C1 segment of cervical spinal cord (tissue), 14 donors: ENCODE measurements at places on chromosomes 11 and 22.

GRCh38 chr11:60389279-60389910 is 6.9 kb upstream of the MS4A14 start:
- peak; percentile 3 for DNase-seq

- DNase-seq: no peak
These were observed 1369.6 kb upstream of the RAG2 start for GRCh38 chr11:37967635-37968034.

GRCh38 chr11:92390783-92391182 is 166.2 kb downstream of the FAT3 start:
- no peak for DNase-seq

DNA sequence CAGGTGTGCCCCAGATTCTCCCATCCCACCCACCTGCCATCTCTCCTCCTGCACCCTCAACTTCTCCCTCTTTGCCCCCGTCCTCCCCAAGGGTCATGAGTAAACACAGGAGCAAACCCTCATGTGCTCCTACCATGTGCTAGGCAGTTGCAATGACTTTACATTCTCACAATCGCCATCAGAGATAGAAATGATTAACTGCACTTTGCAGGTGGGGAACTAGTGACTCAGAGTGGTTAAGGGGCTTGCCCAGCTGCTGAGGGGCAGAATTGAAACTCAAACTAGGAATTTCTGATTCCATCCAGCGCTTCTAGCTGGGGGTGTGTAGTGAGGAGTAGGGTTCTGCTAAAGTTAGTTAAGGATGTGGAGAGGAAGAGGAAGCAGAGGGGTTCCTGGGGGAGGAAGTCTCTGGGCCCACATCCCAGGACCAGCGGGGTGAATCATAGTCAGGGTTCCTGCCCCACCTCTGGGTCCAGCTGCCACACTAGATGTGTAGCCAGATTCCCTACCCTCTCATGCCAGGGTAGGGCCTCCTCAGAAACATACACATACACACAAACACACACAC is 16.0 kb upstream of the PRG2 start:
- no peak for DNase-seq

GRCh38 chr11:35066030-35066429 is 72.9 kb upstream of the CD44 start:
- DNase-seq: no peak

DNA sequence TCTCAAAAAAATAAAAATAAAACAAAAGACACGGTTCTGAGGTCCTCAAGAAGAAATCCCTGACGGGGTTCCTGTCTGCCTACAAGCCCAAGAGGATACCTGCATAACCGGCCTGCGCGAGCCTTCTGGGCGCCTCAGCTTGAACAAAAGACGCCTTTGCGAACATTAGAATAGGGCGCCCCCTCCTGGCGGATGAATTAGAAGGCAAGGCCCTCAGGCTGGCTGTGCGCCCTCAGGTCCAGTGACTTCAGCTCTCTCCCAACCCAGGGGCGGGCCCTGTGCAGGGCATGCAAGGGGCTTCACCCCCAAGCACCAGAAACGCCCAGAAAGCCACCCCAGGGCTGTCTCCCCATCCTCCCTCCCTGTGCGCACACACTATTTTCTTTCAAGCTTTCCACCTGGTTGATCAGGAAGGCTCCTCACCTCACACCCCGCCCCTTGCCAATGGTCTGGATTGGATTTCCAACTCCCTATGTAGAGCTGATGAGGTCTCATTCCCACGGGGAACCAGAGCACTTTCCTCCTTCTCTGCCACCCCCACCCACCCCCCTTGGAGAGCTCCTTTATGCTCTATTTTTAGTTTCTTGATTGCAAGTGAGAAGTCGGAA is 273.3 kb downstream of the BUD13 start:
- no peak for DNase-seq

- DNase-seq: no peak
These were observed 127.4 kb downstream of the TTC17 start for GRCh38 chr11:43486141-43486540.

GRCh38 chr11:2862395-2863275 is 22.9 kb downstream of the CDKN1C start:
- DNase-seq: no peak

DNA sequence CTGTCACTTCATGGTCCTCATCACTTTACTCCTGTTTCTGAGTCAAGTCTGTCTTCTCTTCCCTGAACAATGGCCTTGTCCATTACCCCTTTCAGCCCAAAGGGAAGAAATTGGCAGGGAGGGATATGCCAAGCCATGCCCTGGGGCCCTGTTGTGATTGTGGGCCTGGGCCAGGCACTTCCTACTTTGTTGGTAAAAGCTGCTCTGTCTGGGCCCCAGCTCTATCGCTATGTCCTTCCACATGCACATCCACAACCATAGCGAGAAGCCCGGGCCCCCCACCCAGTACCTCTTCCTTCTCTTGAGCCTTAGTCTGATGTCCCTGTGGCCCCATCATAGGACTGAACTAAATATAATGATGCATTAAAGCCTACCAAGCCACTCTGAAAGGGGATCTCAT is 126.7 kb upstream of the RCN1 start:
- no peak for DNase-seq

DNA sequence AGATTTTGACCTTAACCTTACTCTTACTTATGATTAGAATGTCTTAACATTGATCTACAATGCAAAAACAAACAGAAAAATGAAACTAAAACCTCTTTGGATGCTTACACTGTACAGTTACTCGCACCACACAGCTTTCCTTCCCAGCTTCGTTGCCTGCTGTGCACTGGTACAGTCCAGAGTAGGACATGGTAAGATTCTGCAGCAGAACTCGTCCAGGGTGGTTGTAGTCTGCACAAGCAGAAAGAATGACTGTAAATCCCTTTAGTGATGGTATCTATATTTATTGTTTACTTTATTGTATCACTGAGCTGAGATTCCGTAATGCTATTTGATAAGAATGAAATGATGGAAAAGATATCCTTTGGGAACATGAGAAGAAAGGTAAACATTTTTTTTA is 21.0 kb upstream of the HSPA8 start:
- no peak for DNase-seq

DNA sequence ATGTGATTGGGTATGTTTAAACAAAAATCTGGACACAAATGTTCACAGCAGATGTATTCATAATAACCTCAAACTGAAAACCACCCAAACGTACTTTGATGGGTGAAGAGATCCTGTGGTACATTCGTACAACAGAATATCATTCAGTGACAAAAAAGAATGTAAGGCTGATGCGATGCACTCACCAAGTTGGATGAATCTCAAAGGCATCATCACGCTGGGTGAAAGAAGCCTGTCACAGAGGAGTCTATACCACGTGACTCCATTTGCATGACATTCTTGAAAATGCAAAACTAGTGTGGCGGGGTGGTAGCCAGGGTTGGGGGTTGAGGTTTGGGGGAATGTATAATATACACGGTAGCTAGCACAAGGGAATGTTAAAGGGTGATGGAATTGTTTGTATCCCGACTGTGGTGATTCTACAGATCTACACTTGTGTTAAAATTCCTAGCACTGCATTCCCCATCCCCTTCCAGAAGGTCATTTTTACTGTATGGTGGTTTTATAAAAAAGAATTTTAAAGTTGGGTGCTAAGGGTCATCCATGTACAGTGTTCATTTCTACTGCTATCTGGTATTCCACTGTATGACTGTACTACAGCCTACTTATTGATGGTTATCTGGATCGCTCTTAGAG is 35.0 kb upstream of the SLC25A1 start:
- DNase-seq: no peak

- DNase-seq: no peak
These were observed 5.3 kb downstream of the PLEKHB1 start for GRCh38 chr11:73651661-73652045.

DNA sequence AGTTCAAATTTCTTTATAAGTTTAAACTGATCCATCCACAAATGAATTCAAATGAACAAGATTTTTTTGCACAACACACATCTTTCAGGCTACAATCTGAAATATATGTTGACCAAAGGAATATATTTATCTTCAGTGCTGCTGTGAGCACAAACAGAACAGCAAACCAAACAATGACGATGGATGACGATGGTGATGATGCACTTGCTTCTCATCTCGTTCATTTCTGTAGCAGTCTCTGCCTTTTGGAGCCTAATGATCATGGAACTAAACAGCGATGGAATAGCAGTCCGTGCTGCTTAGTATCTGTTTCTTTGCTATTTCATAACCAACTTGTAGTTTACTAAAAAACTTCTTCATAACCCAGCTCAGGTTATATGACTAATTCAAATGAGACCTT is 220.7 kb upstream of the BLID start:
- DNase-seq: no peak

DNA sequence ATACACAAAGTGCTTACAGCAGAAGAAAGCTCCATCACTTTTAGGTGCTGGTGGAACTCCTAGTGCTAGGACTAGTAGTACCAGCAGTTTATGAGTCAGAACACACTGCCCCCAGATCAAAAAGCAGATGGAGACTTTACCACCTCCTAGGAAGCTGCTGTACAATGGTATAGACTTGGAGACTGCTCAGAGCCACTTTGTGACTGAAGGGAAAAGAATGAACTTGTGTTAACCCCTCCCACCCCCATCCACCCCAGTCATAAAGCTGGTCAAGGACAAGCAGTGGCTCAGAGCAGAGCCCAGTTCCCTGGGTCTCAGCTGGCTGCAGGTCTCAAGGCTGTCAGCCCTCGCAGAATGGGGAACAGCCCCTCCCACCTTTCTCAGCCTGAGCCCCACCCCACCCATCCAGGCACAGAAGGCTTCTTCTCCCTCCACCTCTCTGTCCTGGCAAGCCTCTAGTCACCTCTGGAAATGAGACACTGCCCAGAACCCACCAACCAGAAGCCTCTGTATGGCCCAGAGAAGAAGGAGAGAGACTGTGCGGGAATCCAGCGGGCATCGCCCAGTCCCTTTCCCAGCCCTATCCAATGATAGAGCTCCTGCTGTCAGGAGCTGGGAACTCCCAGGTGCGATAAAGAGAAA is 23.8 kb downstream of the PACSIN2 start:
- DNase-seq: no peak

GRCh38 chr22:43100225-43100624 is 10.3 kb upstream of the BIK start:
- no peak for DNase-seq

GRCh38 chr11:104690241-104690640 is 208.0 kb downstream of the CASP12 start:
- no peak for DNase-seq

DNA sequence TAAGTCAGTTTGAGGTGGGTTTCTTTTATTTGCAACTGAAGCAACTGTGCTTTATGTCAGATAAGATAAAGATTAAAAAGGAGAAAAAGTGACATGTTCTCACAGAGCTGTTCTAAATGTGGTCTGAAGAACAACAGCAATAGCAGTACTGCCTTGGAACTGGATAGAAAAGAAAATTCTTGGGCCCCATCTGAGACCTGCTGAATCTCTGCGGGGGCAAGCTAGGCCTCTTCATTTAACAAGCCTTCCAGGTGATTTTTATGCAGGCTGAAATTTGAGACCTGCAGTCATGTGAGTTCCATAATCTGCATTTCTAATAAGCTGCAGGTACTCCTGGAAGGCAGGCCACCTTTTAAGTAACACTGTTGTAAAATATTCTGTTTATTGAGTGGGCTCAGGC is 91.4 kb upstream of the CTSC start:
- DNase-seq: no peak

- DNase-seq: no peak
These were observed 70.3 kb upstream of the GRK2 start for GRCh38 chr11:67195971-67196456.

- no peak for DNase-seq
These were observed 4.3 kb upstream of the OR51V1 start for GRCh38 chr11:5204787-5205186.

DNA sequence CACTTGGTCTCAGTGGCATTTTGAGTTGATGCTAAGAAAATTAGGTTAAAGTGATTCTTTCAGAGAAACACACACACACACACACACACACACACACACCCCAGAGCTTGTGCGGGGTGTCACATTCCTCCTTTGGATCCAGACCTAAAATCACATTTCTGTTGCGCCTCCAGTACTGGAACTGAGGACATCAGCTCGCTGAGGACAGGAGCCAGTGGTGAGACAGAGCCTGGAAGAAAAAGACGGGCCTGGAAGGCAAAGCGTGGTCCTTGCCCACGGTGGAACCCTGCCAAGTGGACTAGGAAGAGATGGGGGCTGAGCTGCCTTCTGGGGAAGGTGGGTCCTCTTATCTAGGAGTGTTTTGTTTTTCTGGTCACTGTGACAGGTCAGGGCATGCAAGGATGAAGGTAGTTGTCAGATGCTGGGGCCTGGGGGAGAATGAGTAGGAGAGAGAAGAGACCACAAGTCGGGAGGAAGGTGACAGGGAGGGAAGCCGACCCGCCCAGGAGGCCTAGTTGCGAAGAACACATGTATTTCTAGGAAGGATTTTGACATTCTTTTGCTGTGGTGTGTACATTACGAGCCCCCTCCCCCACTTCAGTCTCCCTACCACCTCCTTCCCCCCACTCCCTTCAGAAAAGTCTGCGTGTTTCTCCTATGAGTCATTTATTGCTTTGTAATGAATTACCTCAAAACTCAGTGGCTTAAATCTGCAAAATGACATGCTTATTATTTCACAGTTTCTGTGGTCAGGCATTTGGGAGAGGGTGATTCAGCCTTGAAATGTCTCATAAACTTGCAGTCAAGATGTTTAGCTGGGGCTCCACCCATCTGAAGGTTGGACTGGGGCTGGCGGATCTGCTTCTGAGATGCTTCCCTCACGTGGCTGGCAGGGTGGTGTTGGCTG is 4.8 kb upstream of the ELFN2 start:
- no peak for DNase-seq

- no peak for DNase-seq
These were observed 1010.4 kb downstream of the TBC1D22A start for GRCh38 chr22:47772864-47773263.

DNA sequence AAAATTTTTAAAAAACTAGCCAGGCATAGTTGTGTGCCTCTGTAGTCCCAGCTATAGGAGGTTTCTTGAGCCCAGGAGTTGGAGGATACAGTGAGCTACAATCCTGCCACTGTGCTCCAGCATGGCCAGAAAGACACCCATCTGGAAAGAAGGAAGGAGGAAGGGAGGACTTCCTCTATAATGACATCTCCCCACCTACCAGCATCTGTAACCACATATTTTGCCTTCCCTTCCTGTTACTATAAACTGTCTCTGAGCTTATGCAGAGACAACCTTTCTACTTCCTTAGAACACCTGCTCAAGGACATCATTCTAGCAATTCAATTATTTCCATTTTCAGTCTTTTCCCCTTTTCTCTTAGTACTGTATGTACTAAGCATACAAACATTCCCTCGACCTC is 2.2 kb upstream of the NUP160 start:
- no peak for DNase-seq

DNA sequence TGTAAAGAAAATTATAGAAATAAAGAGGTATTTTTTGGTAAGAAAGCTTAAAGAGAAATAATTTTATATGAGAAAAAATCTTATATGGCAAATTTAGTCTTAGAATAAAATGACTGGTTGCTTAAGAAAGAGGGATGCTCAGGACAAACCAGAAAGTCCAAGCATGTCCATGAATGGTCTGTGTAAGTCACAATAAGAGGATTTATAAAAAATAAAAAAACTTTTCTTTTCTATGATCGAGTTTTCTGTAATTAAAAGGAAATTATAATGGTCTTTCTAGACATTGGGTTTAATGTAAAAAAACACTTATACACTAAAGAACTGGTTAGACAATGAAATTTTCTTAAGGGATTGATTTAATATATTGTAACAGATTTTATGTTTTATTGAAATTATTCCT is 819.6 kb downstream of the TBC1D22A start:
- DNase-seq: no peak
